Glomerular endothelial cell (primary cell): ENCODE measurements at places on chromosomes 3 and 15. TPM values are rescaled to one million over a fixed set of nuclear protein-coding genes. Genes with fewer than 3 reads are reported as not detected.

DNA sequence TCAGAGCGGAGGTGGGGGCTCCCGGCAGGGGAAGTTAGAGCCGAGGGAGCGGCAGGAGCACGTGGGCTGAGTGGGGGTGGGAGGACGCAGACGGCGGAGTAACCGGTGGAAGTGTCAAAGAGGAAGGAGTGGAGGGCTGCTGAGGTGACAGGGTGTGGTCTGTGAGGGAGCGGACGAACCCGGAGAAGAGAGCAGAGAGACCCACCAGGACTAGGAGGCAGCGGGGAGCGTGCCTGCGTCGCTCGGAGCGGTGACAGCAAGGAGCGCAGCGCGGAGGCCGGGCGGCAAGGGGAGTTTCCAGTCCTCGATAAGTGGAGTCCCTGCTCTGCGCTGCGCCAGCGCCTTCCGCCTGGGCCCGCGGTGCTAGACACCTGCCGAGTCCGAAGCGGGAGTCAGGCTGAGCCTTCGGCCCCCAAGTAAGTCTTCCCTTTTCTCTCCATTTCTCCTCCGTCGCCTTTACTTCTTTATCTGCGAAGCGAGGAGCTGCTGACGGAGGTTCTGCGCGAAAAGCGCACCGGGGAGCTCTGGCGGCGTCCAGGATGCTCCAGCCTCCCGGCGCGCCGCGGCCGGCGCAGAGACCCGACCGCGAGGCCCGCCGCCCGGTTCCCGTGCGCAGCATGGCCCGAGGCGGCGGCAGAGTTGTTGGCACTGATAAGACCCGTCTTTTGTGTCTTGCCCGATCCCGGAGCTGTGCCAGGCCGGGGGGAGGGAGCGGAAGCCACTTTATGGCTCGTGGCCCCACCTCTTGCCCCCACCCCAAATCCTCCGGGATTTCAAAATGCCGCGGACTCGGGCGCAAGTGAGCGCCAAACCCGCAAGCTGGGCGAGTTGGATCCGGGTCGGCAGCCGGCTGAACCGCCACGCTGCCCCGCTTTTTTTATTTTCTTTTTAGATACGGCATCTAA lies 533.0 kb upstream of the SEMA6D start:
- no peak for DNase-seq

DNA sequence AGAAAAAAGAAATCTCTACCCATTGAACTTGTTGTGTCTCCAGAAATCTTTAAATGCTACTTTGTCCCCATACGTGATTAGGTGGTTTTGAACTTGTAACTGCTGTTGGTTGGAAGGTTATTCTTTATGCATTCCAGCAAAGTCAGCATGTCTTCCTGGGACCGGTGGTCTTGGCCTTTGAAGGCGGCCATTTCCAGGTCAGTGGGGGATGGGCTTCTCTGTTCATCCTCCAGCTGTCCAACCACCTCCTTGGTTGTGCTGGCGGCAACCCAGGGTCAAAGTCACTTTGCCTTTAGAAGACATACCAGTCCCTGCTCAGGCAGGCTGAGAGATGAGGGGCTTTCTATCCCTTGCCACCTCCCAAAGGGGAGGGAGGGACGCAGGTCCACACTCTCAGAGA lies 37.9 kb upstream of the ARL8B start:
- DNase-seq = no peak

GRCh38 chr15:85986741-85987140 lies 92.9 kb upstream of the AGBL1 start:
- DNase-seq = no peak

DNA sequence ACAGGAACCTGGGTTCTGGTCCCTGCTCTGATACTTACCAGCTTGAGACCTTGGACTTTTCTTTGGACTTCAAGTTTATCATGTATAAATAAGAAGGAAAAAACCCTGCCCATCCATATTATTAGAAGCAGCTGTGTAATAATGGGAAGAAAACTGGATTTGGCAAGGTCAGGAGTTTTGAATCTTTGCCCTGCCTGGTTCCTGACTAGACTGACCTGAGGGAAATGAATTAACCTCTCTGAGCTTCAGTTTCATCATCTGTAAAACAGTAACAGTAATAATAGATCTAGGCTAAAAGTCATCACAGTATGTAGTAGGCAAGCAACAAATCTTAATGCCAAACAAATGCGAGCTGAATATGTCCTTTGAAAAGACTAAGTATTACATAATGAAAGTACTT lies 68.8 kb downstream of the FSIP1 start:
- no peak for DNase-seq

DNA sequence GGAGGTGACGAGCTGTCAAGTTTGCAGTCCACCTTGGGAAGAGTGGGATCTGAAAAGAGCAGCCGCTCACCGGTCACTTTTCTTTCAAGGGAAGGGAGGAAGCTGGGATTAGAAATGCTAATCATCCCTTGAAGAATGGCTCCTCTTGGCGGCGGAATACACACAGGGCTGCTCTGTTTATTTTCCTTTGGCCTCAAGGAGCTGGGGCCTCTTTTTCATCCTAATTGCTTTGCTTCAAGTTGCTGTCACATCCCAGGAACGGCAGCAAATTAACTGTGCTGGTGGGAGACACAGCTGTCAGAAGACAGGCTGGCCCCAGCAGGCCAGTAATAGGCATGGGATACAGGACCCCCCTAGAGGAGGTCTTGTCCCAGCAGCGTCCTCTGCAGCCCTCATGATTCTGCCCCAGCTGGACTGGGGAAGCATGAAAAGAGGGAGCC lies 6.7 kb downstream of the KBTBD13 start:
- DNase-seq = no peak

- DNase-seq = no peak
Measured at GRCh38 chr3:148146241-148146640, 551.5 kb upstream of the AGTR1 start.

- DNase-seq = no peak
Measured at GRCh38 chr3:72212396-72212795, 427.4 kb upstream of the PROK2 start.

DNA sequence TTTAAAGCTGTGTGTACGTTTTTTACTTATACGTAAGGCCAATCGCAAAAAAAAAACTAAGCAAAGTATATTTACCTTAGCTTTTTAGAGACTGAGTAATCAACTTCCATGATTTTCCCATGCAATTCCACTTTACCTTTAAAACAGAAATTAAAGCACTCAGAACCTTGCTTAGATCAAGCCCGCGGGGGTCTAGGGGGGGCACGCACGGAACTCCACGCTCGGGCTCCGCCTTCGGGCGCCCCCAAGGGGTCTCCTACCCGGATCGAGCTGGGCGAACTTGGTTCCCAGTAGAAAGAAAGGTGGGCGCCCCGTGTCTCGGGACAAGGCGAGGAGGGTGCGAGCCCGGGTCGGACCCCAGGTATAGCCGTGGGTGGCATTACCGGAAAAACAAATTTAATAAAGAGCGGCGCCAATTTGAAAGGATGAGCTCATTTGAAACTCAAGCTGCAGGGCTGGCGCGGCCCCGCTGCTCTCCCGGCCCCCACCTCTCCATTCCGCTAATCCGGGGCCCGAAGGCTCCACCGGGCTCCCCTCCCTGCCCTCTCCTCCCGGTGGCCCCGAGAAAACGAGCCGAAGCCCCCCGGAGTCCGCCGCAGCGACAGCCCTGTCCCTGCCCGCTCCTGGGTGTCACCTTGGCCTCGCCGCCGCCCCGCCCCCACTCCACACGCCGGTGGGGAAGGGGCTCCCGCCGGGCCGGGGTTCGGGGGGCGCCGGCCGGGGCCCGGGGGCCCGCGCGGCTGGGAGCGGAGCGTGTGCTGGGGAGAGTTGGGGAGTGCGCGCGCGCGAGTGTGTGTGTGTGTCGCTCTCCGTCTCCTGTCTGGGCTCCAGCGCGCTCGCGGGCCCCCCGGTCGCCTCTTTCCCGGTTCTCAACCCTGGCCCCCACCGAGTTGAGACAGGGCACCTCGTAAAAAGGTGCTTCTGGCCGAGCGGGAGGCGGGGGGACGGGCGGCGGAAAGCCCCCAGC lies 1.5 kb downstream of the IGF2BP2 start:
- no peak for DNase-seq

GRCh38 chr3:69095636-69096035 lies 10.9 kb downstream of the ARL6IP5 start:
- DNase-seq = no peak

GRCh38 chr15:92449476-92449875 lies 55.8 kb downstream of the ST8SIA2 start:
- DNase-seq = no peak

DNA sequence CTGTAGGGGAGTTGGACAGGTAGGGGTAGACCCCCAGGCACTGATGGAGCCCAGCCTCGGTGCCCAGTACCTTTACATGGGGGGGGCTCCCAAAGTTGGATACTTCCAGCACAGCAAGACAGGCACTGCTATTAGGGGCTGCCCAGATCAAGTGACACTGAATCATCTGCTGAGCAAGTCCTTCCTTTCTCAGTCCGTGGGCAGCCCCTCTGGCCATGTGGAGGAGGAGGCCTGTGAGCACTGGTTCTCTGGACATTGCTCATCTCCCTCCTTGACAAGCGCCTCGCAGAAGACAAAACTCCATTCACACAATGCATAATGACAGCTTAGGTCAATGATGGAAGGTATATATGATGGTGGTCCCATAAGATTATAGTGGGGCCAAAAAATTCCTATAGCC lies 35.7 kb downstream of the EEFSEC start:
- DNase-seq = no peak

- DNase-seq = no peak
Measured at GRCh38 chr3:172257648-172258400, 190.4 kb downstream of the GHSR start.

GRCh38 chr3:139355476-139355875 lies 11.7 kb downstream of the MRPS22 start:
- DNase-seq = no peak

DNA sequence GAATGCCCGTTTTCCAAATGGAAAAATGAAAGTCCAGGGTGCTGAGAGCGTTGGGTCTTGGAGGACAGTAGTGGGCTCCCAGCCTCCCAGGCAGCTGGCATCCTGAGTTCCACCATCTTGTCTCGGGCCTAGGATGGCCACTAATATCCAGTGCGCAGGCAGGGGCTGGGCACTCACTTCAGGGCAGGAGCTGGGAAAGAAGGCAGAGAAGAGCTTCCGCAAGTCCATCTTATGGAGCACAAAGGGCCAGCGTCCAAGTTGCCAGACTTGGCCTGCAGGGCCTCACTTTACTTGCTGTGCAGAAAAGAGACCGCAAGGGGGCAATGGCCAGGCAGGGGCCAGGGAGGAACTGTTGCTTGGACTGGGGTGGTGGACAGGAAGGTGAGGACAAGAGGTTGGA lies 46.1 kb downstream of the IQSEC1 start:
- DNase-seq = no peak

GRCh38 chr15:47890397-47891150 lies 173.3 kb downstream of the SEMA6D start:
- no peak for DNase-seq

GRCh38 chr3:12138044-12138443 lies 20.7 kb downstream of the TIMP4 start:
- DNase-seq = no peak

GRCh38 chr3:165883863-165884478 lies 46.7 kb upstream of the BCHE start:
- DNase-seq = no peak

Gene PP2D1
- total RNA-seq = not detected in 2 replicates

Gene AGBL1
- not detected in 2 replicates for total RNA-seq

Gene GSK3B
- total RNA-seq = 50.9 and 66.8 TPM in 2 replicates

Gene P2RY14
- not detected in 2 replicates for total RNA-seq

Gene HEG1
- 45.7 and 104 TPM in 2 replicates for total RNA-seq

Gene FYTTD1
- 47.3 and 57.8 TPM in 2 replicates for total RNA-seq

Gene ZNF148
- total RNA-seq = 15.2 and 21.4 TPM in 2 replicates

Gene GALK2
- 28.8 and 34.5 TPM in 2 replicates for total RNA-seq

Gene MFGE8
- total RNA-seq = 107 and 140 TPM in 2 replicates

Gene THPO
- not detected in 2 replicates for total RNA-seq

Gene FES
- total RNA-seq = 91.5 and 107 TPM in 2 replicates
